ENCODE measurements at places on chromosomes 12 and 14. TPM values are rescaled to one million over a fixed set of nuclear protein-coding genes. Genes with fewer than 3 reads are reported as not detected.

DNA sequence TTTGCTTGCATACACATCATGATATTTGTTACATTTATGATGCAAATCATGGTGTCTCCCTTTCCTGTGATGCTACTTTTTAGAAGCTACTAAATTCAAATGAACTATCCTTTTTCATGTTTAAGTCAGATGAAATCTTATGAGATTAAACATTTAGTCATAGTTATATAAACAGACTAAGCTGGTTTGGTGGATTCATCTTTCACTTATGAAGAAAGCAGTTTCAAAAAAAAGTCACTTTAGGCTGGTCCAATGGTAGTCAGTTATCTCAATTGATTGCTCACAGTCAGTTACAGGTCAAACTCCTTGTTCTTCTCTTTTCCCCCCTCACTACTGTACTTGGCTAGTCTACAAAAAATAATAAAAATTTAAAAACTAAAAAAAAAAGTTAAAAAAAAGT, 19.7 kb downstream of the SYCP3 start:
- DNase-seq, result no peak

DNA sequence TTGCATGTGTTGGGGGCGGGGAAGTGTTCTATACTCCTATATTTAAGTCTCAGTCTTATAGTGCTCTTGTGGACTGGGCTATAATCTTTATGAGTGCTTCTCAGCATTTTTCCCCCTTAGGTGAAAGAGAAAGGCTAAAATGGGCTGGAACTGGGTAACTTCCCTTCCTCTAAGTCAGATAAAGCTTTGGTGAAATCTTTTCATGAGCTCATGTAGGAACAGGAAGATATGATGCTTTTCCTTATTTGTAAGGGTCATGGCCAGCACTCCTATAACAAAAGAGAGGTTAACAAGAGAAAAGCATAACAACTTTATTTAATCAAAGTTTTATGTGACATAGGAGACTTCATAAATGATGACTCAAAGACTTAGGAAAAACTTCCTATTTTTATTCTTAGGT, 841.5 kb downstream of the SLC16A7 start:
- no peak for DNase-seq

DNA sequence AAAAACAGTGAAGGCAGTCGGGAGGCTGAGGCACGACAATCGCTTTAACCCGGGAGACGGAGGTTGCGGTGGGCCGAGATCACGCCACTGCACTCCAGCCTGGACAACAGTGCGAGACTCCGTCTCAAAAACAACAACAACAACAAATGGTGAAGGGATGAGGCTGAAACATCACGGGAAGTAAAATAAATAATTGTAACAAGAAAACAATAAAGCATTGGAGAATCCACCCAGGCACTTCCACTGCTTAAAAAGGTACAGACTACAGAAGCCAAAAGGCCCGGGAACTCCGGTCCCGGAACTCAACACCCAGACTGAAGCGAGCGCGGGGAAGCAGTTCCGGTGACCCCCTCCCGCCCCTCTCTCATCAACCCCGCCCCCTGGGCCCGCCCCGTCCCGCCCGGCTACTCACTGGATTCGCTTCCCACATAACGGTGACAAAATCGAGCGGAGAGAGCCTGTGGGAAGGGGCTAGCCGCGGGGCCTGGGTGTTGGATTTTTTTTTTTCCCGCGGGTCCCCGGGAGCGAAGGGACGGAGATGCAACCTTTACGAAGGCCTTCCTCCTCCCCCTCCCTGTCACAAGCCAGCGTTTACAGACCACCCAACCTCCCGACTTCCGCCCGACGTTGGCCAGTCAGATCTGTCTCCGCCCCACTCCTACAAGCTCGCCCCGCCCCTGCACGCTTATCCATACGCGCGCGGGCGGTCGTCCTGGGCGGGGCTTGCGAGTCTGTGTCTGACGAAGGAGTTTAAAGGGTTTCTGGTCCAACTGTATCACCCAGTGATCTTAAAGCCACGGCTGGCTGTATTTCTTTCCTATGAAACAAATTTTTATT, at the start of gene PARP11:
TSS of gene PARP11 (minus strand) at position 600 of the 837 bp plus-strand sequence. CDS start at position 430, 170 bp downstream.
- DNase-seq, result peak; percentile 98

DNA sequence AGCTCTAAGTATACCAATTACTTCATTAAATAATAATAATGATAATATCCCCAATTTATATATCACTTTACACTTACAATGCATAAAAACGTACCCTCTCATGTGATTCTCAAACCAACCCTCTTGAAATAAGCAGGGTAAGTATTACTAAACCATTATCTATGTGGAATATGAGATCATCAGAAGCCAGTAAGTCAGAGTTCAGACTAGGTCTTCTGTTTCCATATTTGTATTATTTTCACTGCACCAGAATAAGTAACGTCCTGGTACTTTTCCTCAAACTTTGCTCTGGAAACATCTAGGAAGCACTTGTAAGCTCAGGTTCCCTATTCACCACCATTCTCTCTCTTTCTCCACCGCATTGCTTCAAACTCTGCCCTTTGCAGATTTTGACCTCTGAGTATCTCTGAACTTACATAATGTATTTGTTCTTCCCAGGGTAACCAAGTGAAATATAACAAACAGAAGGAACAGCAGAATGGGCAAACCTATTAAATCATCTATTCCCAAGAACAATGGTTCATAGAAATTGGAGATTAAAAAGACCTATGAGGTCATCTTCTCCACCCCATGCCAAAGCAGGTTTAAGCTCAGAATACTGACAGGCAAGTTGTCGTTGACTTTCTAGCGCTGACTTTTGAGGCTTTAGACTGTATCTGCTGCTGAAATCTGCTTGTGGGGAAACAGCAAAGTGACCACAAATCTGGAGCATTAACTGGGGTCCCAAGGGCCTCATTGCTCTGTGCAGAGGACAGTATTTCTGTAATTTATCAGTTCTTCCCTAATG, 161.3 kb upstream of the FAR2 start:
- no peak for DNase-seq

DNA sequence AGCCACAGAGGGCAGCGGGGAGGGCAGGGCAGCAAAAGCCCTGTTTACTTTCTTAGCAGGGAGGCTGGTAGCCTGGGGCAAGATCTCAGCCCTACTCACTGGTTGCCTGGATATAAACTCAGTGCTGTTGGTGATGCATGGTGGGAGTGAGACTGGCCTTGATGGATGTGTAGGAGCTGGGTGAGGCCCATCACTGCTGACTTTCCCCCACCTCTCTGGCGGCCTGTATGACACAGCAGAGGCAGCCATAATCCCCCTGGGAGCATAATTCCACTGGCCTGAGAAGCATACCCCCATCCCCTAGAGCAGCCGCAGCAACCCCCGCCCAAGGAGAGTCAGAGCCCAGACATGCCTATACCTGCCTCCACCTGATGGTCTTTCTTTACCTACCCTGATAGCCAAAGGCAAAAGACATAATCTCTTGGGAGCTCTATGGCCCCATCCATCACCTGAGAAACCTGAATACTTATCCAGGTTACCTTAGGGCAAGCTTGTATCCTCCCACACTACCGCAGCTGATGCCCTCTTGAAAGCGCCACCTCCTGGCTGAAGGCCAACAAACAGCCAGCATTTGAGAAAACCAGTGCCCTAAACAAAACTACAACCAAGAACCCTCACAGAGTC, 59.3 kb downstream of the DNAI7 start:
- DNase-seq, result no peak

SPIC gene
- not detected for total RNA-seq

- peak; percentile 96 for DNase-seq
These were observed 94.1 kb downstream of the SLC25A47 start for GRCh38 chr14:100416921-100417860.

DDX51 gene
- total RNA-seq, result 24.9 TPM

DNA sequence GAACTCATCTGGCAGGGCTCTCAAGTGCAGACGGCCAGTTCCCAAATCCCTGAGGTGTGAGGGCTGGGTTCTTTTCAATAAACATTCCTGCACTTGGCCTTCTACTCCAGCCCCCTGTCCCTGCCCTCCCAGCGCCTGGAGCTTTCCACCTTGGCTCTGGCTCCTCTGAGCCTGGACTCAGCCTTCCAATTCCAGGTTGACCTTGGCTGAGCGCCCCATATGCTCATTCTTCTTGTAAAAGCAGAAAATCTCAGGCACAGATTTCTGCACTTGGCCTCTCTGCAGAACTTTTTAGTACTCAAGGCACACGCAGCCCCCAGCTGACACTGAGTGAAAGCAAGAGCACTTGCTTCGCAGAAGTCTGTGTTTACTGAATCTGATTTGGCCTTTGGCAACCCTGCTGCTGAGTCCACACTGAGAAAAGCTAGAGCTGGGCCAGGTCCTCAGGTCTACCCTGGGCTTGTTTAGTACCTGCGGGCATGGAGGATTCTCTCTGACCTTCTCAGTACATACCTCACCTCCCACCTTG, 222.7 kb downstream of the MSRB3 start:
- peak; percentile 30 for DNase-seq

GLT1D1 gene
- 0.14 TPM for total RNA-seq

DNA sequence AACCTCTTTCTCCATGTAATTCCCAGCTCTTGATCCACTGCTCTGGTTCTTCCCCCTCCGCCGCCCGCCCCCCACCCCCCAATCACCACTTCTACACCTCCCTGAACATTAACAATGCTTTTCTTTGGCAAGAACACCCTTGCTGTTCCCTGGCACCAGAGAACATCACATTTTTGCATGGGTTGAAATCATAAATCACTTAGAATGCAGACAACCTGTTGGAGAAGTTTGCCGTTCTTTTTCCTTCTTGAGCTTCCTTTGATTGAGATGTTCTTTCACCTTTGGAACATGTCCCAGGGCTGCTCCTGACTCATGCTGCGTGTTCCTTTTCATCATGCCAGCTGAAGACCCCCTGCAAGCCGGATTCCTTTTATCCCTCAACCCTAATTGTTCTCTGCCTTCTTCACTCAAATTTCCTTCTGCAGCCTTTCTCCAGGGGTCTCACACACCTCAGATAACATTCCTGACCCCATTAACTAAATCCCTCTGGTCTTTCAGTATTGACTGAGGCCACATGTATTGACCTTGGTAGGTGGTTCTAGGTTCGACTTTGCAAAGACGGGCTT, 294.1 kb upstream of the TMPO start:
- no peak for DNase-seq

BATF gene
- total RNA-seq, result not detected

TTC8 gene
- total RNA-seq, result 40.1 TPM

- DNase-seq, result no peak
These were observed 31.5 kb downstream of the KIF26A start for GRCh38 chr14:104169699-104170479.

GRCh38 chr14:78611796-78612571, 441.8 kb downstream of the NRXN3 start:
- DNase-seq, result no peak

GRCh38 chr12:62922539-62922938, 12.4 kb downstream of the PPM1H start:
- DNase-seq, result no peak

DNA sequence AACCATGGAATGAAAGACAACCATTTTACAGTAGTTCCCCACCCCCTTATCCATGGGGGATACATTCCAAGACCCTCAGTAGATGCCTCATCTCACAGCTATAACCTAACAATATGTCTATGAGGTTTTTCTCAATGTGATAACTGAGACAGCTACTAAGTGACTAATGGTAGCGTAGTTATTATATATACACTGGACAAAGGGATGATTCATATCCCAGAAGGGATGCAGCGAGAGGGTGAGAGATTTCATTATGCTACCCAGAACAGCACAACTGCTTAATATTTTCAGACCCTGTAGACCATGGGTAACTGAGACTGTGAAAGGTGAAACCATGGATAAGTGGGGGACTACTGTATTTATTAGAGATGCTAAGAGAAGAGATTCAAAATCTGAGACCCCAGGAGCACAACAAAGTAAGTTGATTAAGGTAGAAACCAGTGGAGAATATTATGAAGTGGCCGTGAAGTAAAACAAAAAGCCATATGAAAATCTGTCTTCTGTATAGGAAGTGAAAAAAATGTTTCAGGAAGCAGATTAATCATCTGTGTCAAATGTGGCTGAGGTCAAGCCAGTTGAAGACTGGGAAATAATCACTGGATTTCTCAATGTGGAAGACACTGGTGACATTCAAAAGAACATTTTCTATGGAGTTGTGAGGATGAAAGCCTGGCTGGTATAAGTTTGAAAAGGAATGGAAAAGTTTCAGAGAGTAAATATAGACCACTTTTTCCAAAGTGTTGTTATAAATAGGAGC, 77.2 kb downstream of the RPL10L start:
- no peak for DNase-seq

DIP2B gene
- total RNA-seq, result 10.2 TPM

ANO2 gene
- not detected for total RNA-seq

RASSF9 gene
- total RNA-seq, result 0.31 TPM

DNA sequence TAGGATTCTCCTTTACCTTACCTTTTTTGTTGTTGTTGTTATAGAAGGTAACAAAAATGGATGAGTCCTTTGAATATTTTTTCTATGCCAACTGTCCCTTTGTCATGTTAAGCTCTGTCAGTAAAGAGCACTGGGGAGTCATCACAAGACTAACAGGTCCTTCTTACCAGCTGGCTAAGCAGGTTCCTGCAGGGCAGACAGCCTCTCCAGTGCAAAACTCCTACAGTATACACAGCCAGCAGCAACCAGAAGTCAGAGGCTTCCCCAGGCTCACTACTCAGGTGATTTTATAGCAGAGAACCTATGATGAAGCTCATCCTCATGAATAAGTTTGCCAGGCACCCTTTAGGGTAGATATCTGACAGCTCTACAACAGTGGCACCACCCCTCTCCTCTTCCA, 271.1 kb downstream of the RERGL start:
- no peak for DNase-seq

- DNase-seq, result no peak
These were observed 13.1 kb upstream of the ITGA5 start for GRCh38 chr12:54431911-54432814.

DNA sequence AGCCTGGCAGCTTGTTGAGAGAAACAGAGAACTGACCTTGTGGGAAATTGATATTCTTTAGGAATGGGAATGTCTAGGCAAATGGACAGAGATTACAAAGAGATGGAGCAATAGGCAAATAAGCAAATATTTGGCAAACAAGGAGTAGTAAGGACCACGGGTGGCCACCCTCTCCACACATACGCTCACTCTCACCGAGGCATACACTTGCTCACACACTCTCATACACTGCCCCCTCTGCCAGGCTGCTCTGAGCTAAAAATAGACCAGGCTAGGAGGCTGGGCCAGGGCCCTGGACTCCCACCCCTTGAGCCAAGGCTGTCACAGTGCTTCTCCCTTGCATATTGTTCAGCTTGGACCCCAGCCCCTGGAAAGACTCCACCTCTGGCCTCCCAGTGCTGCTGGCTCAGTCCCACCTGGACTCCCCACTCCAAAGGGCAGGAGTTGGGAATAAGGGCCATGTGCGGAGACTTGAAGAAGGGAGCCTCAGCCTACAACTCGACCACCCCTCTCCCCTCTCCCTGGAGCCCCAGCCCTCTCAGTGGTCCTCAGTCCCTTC, 1.1 kb downstream of the PPP1R1A start:
- DNase-seq, result peak; percentile 80

GRCh38 chr14:55190906-55191202, 531 bp downstream of the DLGAP5 start:
- no peak for DNase-seq

KRT6C gene
- not detected for total RNA-seq

DNA sequence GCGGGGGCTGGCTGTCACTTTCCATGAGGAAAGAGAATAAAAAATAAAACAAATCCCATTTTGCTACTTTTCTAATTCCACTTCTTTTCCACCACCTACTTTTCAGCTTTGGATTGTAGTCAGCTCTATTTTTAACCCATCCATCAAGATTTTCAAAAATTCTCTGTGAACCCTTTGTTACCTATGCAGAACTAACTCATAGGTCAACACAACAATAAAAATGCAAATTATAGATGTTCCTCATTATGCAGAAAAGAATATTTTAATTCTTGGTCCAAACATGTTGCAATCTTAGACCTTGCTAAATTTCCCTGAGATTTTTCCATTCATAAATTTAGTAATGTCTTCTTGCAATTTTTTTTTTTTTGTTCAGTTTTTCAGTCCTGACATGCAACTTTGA, 454.5 kb downstream of the ADAMTS20 start:
- no peak for DNase-seq

GRCh38 chr12:66129934-66130266, 650 bp downstream of the LLPH start:
- no peak for DNase-seq
